ENCODE measurements at places on chromosomes 3 and 15. TPM values are rescaled to one million over a fixed set of nuclear protein-coding genes. Genes with fewer than 3 reads are reported as not detected.
A peak's percentile ranks its signal among the peaks of the same experiment; 100 is the strongest.

The ANKRD34C gene
- total RNA-seq = not detected

DNA sequence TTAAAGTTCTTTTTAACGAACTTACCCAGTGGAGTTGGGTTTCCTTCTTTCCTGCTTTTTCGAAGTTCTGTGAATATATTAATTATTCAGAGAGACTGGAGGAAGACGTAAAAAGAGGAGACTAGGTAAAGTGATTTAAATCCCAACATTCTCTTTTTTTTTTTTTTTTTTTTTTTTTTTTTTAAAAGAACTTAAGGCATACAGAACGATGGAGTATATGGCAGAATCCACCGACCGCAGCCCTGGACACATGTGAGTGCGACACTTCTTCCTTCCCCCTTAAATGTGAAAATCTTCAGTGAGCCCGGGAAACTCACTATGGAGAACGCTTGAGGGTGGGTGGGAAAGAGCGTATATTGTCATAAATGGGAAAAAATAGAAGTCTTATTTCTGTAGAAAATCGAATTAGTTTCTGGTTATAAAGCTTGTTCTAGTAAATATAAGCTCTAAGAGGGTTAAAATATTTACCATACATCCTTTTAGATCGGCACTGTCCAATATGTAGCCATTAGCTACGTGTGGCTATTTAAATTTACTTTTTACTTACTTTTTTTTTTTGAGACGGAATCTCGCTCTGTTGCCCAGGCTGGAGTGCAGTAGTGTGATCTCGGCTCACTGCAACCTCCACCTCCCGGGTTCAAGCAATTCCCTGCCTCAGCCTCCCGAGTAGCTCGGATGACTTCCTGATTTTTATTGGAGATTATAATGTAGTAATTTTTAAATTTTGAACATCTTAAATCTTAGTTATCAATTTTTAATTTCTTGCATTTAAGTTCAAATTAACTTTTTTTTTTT, 892 bp downstream of the NMD3 start:
- DNase-seq = peak; percentile 42

DNA sequence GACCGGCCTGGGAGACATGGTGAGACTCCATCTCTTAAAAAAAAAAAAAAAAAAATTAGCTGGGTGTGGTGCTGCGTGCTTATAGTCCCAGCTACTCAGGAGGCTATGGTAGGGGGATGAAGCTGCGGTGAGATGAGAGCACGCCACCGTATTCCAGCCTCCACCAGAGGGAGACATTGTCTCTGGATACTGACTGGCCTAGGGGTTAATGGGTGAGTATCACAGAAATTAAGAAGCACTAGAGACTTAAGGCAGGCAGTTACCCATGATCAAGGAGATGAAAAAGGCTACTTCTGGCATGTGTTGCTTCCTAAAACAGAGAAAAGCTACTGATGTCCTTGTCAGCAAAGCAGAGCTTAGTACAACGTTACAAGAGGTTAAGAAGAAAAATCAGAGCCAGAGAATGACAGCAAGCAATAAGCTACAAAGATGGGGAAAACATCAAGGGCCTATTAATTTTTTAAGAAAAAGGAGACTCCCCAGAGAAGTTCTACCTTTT, 8.6 kb downstream of the TFRC start:
- peak; percentile 89 for DNase-seq

DNA sequence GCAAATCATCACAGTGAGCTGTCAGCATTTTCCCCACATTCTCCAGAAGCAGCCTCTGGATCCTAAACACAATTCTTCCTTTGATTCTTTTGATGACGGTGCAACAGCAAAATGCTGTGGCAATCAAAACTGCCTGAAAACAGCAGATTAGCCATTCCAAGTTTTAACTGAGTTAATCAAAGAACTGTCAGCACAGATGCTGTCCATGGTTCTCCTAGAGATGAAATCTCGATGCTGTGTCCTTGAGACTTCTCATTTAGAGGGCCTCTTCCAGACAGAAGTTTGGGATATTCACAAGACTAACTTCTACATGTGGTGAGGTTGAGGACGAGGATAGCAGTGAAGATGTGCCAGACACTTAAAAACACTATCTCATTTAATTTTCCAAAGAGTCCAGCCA, 50.4 kb upstream of the GYG1 start:
- no peak for DNase-seq

The NGRN gene
- total RNA-seq = 114 TPM

GRCh38 chr3:50675179-50676030, 678 bp downstream of the DOCK3 start:
- peak; percentile 75 for DNase-seq

GRCh38 chr3:168100777-168101492, 5.2 kb upstream of the GOLIM4 start:
- no peak for DNase-seq

GRCh38 chr3:140013220-140013619, 78.2 kb downstream of the CLSTN2 start:
- no peak for DNase-seq

The COL8A1 gene
- not detected for total RNA-seq

DNA sequence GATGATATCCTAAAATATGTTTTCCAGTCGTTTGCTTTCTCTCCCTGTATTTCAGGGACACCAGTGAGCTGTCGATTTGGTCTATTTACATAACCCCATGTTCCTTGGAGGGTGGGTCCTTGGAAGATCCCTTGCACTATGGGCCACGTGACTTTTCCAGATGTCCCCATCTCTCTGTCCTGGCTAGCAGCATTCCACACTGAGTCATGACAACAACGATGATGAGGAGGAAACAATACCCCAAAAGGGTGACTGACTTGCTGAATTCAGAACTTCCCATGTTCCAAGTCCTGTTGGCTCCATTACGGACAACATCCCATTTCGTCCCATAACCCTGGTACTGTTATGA, 134.3 kb downstream of the NSMCE3 start:
- no peak for DNase-seq

- DNase-seq = no peak
These were observed 289.8 kb downstream of the ARPP21 start for GRCh38 chr3:35929158-35929557.

DNA sequence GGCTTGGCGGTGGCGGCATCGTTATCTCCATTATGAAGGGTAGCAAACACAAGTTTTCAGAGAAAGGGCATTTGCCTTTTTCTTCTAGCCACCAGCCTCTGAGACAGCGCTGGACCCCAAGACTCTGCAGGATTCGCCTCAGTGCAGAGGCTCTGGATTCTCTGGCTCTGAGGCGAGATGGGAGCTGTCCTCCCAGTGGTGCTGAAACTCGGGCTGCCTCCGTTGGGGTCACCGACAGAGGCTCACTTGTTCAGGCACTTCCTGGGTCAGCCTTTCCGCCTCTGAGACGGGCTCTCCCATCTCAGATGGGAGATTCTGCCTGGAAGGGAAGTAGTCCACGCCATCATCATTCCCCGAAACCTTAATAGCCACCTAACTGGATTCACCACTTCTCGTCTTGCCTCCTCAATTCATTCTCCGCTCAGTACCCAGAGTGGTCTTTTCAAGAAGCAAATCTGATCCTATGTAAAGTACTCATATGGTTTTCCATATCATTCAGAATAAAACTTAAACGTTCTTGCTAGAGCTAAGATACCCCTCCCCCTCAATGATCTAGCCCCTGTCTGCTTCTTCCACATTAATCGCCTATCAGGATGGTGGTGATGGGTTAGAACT, 76.9 kb downstream of the RHCG start:
- no peak for DNase-seq

GRCh38 chr3:173009410-173009809, 131.6 kb downstream of the SPATA16 start:
- no peak for DNase-seq
